ENCODE measurements at places on chromosomes 2 and 18.

- DNase-seq = no peak
- peak overlapping the region; percentile 87 for H3K27ac ChIP-seq
- H3K27me3 ChIP-seq = no peaks in the 10 kb centered on the region
- H3K4me1 ChIP-seq = peaks cover 29% of the 10 kb centered on the region
These were observed 14.6 kb downstream of the CLASP1 start for GRCh38 chr2:121634354-121635307.

DNA sequence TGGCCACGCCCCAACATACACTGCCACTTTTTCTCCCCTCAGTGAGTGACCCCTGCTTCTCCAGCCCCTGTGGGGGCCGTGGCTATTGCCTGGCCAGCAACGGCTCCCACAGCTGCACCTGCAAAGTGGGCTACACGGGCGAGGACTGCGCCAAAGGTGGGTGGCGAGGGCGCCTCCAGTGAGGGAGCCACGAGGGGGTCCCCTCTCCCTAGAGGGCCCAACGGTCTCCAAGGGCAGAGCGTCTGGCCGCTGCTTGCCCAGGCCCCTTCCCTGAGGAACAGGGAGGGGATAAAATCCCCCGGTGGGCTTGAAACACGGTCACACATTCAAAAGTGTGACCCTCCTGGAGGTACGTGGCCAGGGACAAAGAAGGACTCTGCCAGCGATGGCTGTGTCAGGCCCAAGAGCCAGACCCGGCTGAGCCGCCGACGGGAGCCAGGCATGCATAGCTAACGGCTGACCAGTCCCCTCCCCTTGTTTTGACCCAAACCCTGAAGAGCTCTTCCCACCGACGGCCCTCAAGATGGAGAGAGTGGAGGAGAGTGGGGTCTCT is 37.2 kb downstream of the MTERF4 start:
- no peak for DNase-seq
- no peak overlapping the region for H3K27ac ChIP-seq
- no peaks in the 10 kb centered on the region for H3K36me3 ChIP-seq
- peaks cover 9% of the 10 kb centered on the region for H3K4me1 ChIP-seq
- no peaks in the 10 kb centered on the region for H3K27me3 ChIP-seq

GRCh38 chr2:165666605-165667004 is 127.4 kb downstream of the GALNT3 start:
- H3K27ac ChIP-seq = no peak overlapping the region
- H3K27me3 ChIP-seq = no peaks in the 10 kb centered on the region
- DNase-seq = no peak
- H3K4me3 ChIP-seq = no peak overlapping the region

DNA sequence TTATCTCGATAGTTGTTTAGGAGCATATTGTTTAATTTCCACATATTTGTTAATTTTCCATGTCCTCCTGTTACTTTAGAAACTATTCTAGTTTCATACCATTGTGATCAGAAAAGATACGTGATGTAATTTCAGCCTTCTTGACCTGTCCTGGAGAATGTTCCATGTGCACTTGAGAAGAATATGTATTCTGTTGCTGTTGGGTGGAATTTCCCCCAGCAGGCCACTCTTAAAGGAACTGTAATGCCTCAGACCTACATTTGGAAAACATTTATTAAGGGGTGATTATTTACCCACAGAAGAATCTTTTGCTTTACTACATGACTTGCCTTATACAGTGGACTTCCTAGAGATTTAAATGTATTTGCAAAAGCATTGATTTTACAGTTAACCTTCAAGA is 55.5 kb downstream of the LIMS1 start:
- no peaks in the 10 kb centered on the region for H3K27me3 ChIP-seq
- peaks cover 2% of the 10 kb centered on the region for H3K36me3 ChIP-seq
- H3K27ac ChIP-seq = peak overlapping the region; percentile 74
- DNase-seq = no peak

DNA sequence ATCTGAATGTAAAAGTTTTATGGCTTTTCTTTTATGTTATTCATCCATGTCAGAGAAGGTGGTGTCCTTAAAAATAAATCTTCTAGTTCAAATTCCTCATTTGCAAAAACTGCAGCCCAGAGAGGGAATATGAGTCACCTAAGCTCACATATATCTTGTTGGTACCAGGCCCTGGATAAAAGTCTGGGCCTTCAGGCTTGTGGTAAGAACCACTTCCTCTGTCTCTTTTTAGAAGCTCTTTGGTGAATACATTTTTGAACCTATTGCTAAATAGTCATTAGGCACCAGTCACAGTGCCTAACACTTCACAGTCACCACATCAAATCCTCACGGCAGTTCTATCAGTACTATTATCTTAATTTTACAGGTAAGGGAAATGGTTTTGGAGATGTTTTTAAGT is 199.2 kb downstream of the KCNS3 start:
- H3K4me1 ChIP-seq = no peaks in the 10 kb centered on the region
- no peak overlapping the region for H3K4me3 ChIP-seq
- H3K27ac ChIP-seq = no peak overlapping the region
- no peaks in the 10 kb centered on the region for H3K36me3 ChIP-seq
- DNase-seq = no peak
- peaks cover 5% of the 10 kb centered on the region for H3K27me3 ChIP-seq

DNA sequence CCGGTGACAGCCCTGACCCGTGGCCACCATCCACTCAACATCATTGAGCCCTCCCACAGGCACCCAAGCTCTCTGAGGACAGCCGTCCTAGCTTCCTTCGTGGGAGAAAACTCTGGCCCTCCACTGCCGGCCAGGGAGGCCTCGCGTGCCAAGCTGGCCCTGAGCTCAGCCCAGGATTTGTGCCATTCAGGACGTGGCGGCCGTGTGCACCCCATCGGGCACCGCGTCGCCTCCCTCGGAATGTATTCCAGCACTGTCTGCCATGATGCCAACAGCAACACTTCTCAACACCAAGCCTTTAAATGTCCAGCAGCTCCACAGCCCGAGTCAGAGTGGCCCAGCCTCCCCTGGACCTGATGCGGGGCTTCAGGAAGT is 35.7 kb downstream of the ZNF516 start:
- no peaks in the 10 kb centered on the region for H3K27me3 ChIP-seq
- no peak overlapping the region for H3K4me3 ChIP-seq
- no peaks in the 10 kb centered on the region for H3K36me3 ChIP-seq
- peak overlapping the region; percentile 32 for H3K27ac ChIP-seq
- peaks cover 37% of the 10 kb centered on the region for H3K4me1 ChIP-seq
- DNase-seq = no peak

DNA sequence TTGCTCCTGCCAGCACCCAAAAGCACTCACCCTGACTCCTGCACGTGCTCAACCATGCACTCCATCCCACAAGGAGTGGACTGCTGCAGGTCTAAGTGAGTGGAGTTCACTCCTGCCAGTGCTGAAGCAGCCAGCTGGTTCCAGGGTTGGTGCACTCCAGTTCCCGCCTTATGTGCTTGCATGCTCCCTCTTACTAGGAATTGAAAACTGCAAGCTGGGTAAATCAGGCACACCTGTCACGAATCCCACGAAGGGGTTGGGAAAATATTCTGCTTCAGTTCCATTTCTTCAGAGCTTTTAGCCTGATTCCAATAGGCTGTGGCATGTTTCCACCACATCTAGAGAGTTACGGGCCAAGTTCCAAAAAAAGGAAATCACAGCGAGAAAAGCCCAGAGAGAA is 1365.5 kb upstream of the CHAC2 start:
- no peak overlapping the region for H3K27ac ChIP-seq
- no peak for DNase-seq
- H3K4me1 ChIP-seq = no peaks in the 10 kb centered on the region
- no peaks in the 10 kb centered on the region for H3K27me3 ChIP-seq
- H3K4me3 ChIP-seq = no peak overlapping the region

GRCh38 chr2:59888706-59889105 is 664.7 kb downstream of the BCL11A start:
- no peak overlapping the region for H3K4me3 ChIP-seq
- no peak for DNase-seq
- no peaks in the 10 kb centered on the region for H3K36me3 ChIP-seq
- H3K27me3 ChIP-seq = peaks cover 5% of the 10 kb centered on the region
- no peak overlapping the region for H3K27ac ChIP-seq

- H3K36me3 ChIP-seq = no peaks in the 10 kb centered on the region
- H3K27me3 ChIP-seq = no peaks in the 10 kb centered on the region
- no peaks in the 10 kb centered on the region for H3K4me1 ChIP-seq
- no peak overlapping the region for H3K27ac ChIP-seq
- H3K4me3 ChIP-seq = no peak overlapping the region
- DNase-seq = no peak
These were observed 812.6 kb upstream of the LRATD1 start for GRCh38 chr2:13819896-13820295.

DNA sequence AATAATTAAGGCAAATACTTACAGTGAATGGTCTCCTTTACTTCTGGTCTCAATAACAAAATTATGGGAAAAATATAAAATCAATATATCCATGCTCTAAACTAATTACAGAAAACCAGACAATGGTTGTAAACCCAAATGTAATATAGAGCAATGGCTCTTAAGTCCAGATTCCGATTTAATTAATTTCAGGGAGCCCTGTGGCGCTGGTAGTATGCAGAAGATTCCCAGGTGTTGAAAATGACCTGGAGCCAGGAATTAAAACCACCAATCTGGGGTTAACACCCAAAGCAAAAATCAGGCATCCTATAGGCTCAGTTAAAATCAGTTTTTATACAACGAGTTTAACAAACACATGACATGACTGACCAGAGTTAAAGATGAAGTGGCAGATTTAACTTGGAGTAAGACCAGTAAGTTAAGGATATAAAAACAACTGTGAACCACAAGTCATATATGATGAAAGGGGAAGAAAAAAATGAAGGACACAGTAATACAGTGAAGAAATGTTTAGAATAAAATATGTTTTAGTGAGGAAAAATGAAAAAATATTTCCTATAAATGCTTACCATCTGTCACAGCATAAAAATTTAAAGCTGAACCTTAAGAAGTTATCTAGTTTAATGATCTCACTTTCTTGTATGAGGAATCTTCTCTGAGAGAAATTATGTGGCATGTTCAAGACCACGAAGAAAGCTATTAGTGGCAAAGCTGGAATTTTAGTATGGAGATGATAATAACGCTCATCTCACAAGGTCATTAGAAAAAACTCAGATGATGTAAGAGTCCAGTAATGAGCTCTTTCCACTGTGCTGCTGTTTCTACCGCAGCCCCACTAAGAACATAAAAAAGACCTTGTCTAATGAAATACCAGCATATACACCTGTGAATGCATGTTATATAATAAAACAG is 45.8 kb upstream of the FLACC1 start:
- H3K27me3 ChIP-seq = no peaks in the 10 kb centered on the region
- DNase-seq = no peak
- peak overlapping the region; percentile 34 for H3K27ac ChIP-seq
- H3K36me3 ChIP-seq = peaks cover 2% of the 10 kb centered on the region
- H3K4me1 ChIP-seq = peaks cover 20% of the 10 kb centered on the region

GRCh38 chr18:58535340-58536201 is 93.3 kb downstream of the ALPK2 start:
- no peak overlapping the region for H3K4me3 ChIP-seq
- H3K27me3 ChIP-seq = peaks cover 29% of the 10 kb centered on the region
- peaks cover 9% of the 10 kb centered on the region for H3K4me1 ChIP-seq
- peak overlapping the region; percentile 60 for H3K27ac ChIP-seq

DNA sequence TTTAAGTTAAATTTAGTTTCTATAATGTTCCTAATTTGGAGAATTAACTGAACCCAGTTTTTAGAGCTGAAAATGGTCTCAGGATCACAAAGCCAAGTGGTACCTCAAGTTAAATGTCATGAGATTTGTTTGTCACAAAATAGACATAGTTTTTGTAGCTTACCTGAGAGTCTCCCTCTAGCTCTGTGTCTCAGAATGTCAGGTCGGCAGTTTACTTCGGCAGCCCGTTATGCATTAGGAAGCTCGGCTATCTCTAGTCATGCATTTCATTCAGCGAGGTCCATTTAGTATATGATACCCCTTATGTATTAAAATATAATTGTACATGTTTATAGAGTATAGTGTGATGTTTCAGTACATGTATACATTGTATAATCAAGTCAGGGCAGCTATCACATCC is 155.6 kb downstream of the EML6 start:
- DNase-seq = no peak
- H3K36me3 ChIP-seq = no peaks in the 10 kb centered on the region
- H3K4me1 ChIP-seq = no peaks in the 10 kb centered on the region
- H3K4me3 ChIP-seq = no peak overlapping the region

- H3K4me3 ChIP-seq = no peak overlapping the region
- H3K27ac ChIP-seq = no peak overlapping the region
- no peak for DNase-seq
- peaks cover 11% of the 10 kb centered on the region for H3K4me1 ChIP-seq
These were observed 97.0 kb upstream of the EPAS1 start for GRCh38 chr2:46200100-46200690.

- H3K36me3 ChIP-seq = no peaks in the 10 kb centered on the region
- H3K27me3 ChIP-seq = peaks cover 6% of the 10 kb centered on the region
- no peak overlapping the region for H3K4me3 ChIP-seq
- no peak for DNase-seq
- H3K27ac ChIP-seq = no peak overlapping the region
These were observed 97.9 kb upstream of the KLHL29 start for GRCh38 chr2:23286758-23287704.

- peak overlapping the region; percentile 87 for H3K27ac ChIP-seq
These were observed 24.7 kb downstream of the PCBP1 start for GRCh38 chr2:70111752-70112591.

GRCh38 chr2:111157071-111157661 is 36.5 kb downstream of the BCL2L11 start:
- peak overlapping the region; percentile 39 for H3K4me3 ChIP-seq
- H3K27ac ChIP-seq = no peak overlapping the region
- peaks cover 4% of the 10 kb centered on the region for H3K36me3 ChIP-seq
- H3K27me3 ChIP-seq = no peaks in the 10 kb centered on the region
- no peak for DNase-seq

GRCh38 chr2:112915300-112916144 is 4.6 kb downstream of the IL37 start:
- DNase-seq = no peak
- peaks cover 17% of the 10 kb centered on the region for H3K27me3 ChIP-seq
- H3K36me3 ChIP-seq = peaks cover 2% of the 10 kb centered on the region

DNA sequence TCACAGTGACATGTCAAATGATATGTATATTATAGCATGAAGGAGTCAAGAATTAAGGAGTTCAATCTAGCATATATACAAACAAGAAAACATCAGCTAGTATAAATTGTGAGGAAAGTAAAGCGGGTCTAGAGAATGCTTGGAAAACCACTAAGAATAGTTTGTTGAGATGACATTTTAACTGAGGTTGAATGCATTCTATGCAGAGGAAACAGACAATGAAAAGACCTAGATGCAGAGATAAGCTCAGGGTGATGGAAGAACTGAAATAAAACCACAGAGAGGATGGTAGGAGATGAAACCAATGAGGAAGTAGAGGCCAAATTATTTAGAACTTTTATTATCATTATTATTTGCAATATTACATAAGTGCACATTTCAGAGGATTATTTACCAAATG is 803.6 kb upstream of the FANCL start:
- H3K4me1 ChIP-seq = no peaks in the 10 kb centered on the region
- H3K36me3 ChIP-seq = no peaks in the 10 kb centered on the region
- no peaks in the 10 kb centered on the region for H3K27me3 ChIP-seq
- DNase-seq = no peak

- no peaks in the 10 kb centered on the region for H3K36me3 ChIP-seq
- peaks cover 35% of the 10 kb centered on the region for H3K4me1 ChIP-seq
- H3K27ac ChIP-seq = no peak overlapping the region
- no peak for DNase-seq
- H3K27me3 ChIP-seq = no peaks in the 10 kb centered on the region
- H3K4me3 ChIP-seq = no peak overlapping the region
These were observed 39.6 kb downstream of the EMX1 start for GRCh38 chr2:72956936-72957335.

GRCh38 chr2:196413821-196414274 is 225.7 kb upstream of the CCDC150 start:
- H3K27ac ChIP-seq = peak overlapping the region; percentile 67
- peaks cover 7% of the 10 kb centered on the region for H3K4me1 ChIP-seq
- H3K4me3 ChIP-seq = no peak overlapping the region

- peaks cover 35% of the 10 kb centered on the region for H3K4me1 ChIP-seq
- peak overlapping the region; percentile 90 for H3K27ac ChIP-seq
- H3K36me3 ChIP-seq = peaks cover 4% of the 10 kb centered on the region
These were observed 270.9 kb downstream of the TWIST2 start for GRCh38 chr2:239118675-239119211.
